CD4-positive, alpha-beta T cell treated with Interleukin-6 at 100 ng/mL for 8 hours (primary cell): ENCODE measurements at places on chromosomes 2 and 18.

GRCh38 chr18:13871701-13872100 lies 43.6 kb downstream of the MC2R start:
- no peak for DNase-seq

- DNase-seq: no peak
These were observed 70.7 kb downstream of the LIPG start for GRCh38 chr18:49632588-49632987.

DNA sequence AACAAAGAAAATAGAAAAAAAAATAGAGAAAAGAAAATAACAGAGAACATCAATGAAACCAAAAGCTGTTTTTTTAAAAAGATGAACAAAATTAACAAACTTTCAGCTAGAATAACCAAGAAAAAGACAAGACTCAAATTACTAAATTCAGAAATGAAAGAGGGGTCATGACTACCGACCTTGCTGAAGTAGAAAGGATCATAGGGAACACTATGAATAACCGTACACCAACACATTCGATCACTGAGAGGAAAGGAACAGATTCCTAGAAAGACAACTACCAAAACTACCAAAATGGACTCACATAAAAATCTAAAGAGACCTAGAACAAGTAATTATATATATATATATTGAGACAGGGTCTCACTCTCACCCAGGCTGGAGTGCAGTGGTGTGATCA lies 37.4 kb upstream of the DTNB start:
- no peak for DNase-seq

DNA sequence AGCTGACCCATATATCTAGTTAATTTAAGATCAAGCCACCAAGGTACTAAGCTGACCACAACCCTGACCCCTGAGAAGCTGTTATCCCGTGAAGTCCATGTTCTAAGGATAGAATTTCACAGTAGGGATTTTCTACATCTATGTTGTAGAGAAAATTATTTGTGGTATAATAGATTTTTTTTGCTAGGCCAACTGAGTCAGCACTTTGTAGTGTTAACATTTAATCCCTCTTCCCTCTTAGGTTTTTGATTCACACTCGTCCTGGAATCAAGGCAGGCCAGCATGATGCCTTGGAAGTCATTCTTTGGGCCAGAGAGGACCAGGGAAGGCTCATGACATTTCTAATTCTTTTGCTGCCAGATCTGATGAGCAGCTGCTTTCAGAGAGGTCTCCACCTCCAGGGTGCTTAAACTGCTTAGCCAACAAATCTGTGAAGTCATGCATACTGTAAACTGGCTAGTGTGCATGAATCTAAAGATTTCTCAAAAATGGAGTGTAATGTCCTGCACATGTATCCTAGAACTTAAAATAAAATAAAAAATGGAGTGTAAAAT lies 102.5 kb downstream of the RBM43 start:
- no peak for DNase-seq

GRCh38 chr2:26649992-26650712 lies 9.0 kb upstream of the CIB4 start:
- no peak for DNase-seq
